ENCODE measurements at places on chromosomes 2 and 18.

GRCh38 chr2:176024083-176024482 is 22.0 kb upstream of the LNPK start:
- DNase-seq, result no peak

GRCh38 chr2:241230435-241230834 is 42.0 kb downstream of the ANO7 start:
- DNase-seq, result no peak

GRCh38 chr2:58291726-58292438 is 50.8 kb upstream of the FANCL start:
- no peak for DNase-seq

- peak; percentile 61 for DNase-seq
Observed at GRCh38 chr18:24346254-24346653, 51.4 kb downstream of the OSBPL1A start.

GRCh38 chr18:38750751-38751150 is 1185.2 kb upstream of the CELF4 start:
- DNase-seq, result no peak

Data from fibroblast of skin of right quadriceps (primary cell).